ENCODE measurements at places on chromosomes 5 and 9. TPM values are rescaled to one million over a fixed set of nuclear protein-coding genes. Genes with fewer than 3 reads are reported as not detected.

DNA sequence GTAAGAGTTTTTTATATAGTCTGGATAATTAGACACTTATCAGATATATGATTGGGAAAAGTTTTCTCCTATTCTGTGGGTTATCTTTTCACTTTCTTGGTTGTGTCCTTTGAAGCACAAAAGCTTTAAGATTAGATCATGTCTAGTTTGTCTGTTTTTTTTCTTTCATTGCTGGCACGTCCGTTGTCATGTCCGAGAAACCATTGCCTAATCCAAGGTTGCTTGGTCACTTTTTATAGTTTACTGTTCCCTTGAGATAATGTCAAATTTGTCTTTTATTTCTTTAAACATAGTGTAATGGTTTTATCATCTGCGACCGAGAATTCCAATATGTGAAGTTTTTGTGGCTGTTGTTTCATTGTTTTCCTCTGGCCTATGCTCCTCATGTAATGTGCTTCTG is 28.8 kb downstream of the GARNL3 start:
- H3K36me3 ChIP-seq = no peaks in the 10 kb centered on the region
- H3K27me3 ChIP-seq = no peaks in the 10 kb centered on the region
- H3K27ac ChIP-seq = no peak overlapping the region
- no peak for DNase-seq

DNA sequence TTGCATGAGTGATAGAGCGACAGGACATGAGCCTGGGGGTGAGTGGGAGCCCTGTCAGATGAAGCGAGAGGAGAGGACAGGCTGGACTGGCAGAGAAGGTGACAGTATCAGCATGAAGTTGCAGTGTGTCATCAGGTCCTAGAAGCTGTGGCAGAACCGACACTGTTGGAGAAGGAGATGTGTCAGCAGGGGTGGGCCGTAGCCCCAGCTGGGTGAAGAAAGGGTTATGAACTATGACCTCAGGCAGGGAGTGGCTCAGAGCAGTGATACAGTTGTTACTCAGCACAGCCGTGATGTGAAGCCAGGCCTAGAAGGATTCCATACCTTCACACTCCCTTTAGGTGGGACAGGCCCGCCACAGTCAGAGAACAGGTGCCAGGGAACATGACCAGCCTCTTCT is 7.6 kb downstream of the PCYOX1L start:
- no peak for DNase-seq
- no peaks in the 10 kb centered on the region for H3K36me3 ChIP-seq
- H3K4me1 ChIP-seq = no peaks in the 10 kb centered on the region
- H3K27ac ChIP-seq = no peak overlapping the region
- H3K27me3 ChIP-seq = no peaks in the 10 kb centered on the region
- H3K4me3 ChIP-seq = no peak overlapping the region

The SLC6A7 gene
- polyA plus RNA-seq = 0.03 TPM

DNA sequence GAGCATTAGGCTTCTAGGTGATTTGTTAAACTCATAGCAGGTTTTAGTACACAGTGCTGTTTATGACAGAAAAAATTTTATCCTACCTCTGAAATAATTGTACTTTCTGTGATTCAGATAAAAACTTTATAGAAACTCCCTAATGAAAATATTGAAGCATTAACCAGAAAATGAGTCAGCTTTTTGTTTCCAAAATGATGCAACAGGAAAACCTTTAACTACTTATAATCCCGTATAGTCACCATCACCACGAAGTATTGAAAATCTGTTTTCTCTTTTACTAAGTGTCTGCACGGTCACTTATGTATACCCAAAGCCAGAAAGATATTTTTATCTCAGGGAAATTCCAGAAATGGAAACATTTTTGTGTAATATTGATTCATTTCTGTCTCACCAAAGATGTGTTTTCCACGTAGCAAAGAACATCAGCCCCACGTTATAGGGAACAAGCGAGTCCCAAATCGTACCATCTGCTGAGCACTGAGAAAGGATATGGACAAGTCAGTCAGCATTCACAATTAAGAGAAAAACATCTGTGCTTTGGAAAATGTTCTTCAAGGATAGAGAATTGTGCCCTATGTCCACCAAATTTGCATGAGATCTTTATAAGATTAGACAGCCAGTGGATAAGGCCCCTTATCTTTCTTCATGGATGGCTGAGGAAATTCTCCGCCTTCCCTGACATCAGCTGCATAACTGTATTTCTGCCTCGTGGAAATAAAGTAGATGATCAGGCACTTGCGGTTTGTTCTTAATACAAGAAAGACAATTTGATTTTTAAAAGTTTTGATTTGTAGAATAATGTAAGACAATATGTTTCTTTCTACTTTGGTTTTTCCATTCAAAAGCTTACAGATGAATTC is 41.9 kb downstream of the TNFAIP8 start:
- no peak overlapping the region for H3K4me3 ChIP-seq
- peaks cover 6% of the 10 kb centered on the region for H3K36me3 ChIP-seq
- no peaks in the 10 kb centered on the region for H3K27me3 ChIP-seq
- H3K27ac ChIP-seq = peak overlapping the region; percentile 54
- H3K4me1 ChIP-seq = peaks cover 70% of the 10 kb centered on the region
- DNase-seq = no peak

- DNase-seq = peak; percentile 76
- no peaks in the 10 kb centered on the region for H3K27me3 ChIP-seq
- peaks cover 100% of the 10 kb centered on the region for H3K36me3 ChIP-seq
- no peak overlapping the region for H3K4me3 ChIP-seq
- peaks cover 10% of the 10 kb centered on the region for H3K4me1 ChIP-seq
Measured at GRCh38 chr5:1474183-1474839, 29.1 kb upstream of the SLC6A3 start.

The SLC36A2 gene
- polyA plus RNA-seq = 0.02 TPM

DNA sequence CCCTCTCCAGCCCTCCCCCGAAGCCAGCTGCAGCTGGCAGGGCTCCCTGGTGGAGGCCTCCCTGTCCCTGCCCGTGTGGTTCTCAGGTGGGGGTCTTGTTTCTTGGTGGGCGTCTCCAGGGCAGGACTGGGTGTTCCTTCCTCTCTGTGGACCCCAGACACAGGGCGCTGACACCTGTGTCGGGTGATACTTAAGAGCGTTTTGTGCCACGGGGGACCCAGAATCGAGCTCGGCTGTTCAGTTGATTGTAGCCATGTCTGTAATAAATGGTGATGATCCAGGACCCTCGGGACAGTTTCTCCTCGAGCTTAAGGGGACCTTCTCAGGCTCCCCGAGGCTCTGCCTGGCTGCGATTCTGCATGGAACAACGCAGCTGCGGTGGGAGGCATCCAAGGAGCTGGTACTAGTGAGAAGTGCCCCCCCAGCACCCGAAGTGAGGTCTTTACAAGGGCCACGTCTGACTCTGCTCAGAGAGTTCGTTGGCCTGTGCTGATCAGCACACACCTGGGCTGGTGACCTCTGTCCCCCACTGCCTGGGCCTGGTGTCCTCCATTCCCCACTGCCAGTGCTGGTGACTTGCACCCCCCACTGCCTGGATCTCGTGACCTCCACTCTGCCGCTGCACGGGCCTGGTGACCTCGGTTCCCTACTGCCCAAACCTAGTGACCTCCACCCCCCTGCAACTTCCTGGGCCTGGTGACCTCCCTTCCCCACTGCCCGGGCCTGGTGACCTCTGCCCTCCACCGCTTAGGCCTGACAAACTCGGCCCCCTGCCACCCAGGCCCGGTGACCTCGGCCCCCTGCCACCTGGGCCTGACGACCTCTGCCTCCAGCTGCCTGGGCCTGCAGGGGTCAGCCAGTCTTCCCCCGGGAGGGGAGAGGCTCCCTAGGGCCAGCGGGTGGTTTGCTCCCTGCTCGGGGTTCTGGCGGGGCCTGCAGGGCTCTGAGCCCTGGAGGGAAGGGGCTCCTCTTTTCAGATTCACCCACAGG is 36.0 kb downstream of the NDUFS6 start:
- no peaks in the 10 kb centered on the region for H3K4me1 ChIP-seq
- no peaks in the 10 kb centered on the region for H3K36me3 ChIP-seq
- no peak overlapping the region for H3K4me3 ChIP-seq
- DNase-seq = peak; percentile 65
- H3K27ac ChIP-seq = no peak overlapping the region

The PCA3 gene
- polyA plus RNA-seq = not detected

The LPCAT1 gene
- 94.8 TPM for polyA plus RNA-seq

DNA sequence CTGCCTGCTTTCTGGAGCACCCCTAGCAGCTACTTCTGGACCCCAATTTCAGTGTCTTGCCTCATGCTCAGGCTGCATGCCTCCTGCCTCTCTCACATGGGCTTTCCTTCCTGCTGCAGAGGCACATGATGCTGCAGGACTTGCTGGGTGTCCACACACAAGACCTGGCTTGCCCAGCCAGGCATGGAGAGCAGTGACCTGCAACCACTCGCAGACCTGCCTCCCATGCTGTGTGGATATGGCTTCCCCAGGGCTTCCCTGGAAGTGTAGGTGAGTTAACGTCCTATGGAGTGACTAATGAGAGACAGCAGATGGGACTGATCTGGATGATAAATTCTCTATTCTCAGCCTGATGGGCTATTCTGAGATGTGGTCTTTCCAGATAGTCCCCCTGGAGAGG is 53.2 kb upstream of the SMIM32 start:
- H3K4me1 ChIP-seq = no peaks in the 10 kb centered on the region
- H3K4me3 ChIP-seq = no peak overlapping the region
- no peaks in the 10 kb centered on the region for H3K36me3 ChIP-seq
- no peak for DNase-seq

The SRA1 gene
- 42.1 TPM for polyA plus RNA-seq

GRCh38 chr5:132221781-132222648 is 5.6 kb downstream of the P4HA2 start:
- H3K4me3 ChIP-seq = no peak overlapping the region
- H3K27me3 ChIP-seq = peaks cover 8% of the 10 kb centered on the region
- H3K36me3 ChIP-seq = no peaks in the 10 kb centered on the region
- peaks cover 4% of the 10 kb centered on the region for H3K4me1 ChIP-seq
- no peak overlapping the region for H3K27ac ChIP-seq

The PCDHGA12 gene
- polyA plus RNA-seq = 0.54 TPM

GRCh38 chr9:130448035-130448624 is 3.4 kb downstream of the ASS1 start:
- no peak for DNase-seq
- H3K27ac ChIP-seq = no peak overlapping the region
- H3K4me1 ChIP-seq = peaks cover 34% of the 10 kb centered on the region
- no peaks in the 10 kb centered on the region for H3K27me3 ChIP-seq

DNA sequence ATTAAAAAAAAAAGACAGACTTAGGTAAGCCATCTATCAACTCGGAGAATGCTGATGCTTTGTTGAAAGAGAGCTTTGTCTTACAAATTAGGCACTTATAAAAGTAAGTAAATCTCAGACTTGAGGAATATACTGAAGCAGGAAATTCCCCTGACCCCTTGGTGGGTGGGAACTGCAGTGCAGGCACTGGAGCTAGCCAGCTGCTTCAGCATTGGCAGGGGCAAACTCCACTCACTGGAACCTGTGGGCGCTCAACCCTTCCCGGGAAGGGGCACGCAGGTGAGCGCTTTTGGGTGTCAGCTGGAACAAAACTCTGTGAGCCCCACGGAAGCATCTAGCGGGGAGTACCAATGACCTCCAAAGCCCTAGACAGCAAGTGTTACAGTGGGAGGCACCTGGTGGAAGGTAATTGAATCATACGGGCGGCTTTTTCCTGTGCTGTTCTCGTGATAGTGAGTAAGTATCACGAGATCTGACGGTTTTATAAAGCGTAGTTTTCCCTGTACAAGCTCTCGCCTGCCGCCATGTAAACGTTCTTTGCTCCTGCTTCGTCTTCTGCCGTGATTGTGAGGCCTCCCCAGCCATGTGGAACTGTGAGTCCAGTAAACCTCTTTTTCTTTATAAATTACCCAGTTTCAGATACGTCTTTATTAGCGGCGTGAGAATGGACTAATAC is 628.0 kb upstream of the CDH18 start:
- no peak overlapping the region for H3K27ac ChIP-seq
- H3K36me3 ChIP-seq = no peaks in the 10 kb centered on the region
- H3K27me3 ChIP-seq = no peaks in the 10 kb centered on the region
- no peak overlapping the region for H3K4me3 ChIP-seq
- no peak for DNase-seq
- no peaks in the 10 kb centered on the region for H3K4me1 ChIP-seq

DNA sequence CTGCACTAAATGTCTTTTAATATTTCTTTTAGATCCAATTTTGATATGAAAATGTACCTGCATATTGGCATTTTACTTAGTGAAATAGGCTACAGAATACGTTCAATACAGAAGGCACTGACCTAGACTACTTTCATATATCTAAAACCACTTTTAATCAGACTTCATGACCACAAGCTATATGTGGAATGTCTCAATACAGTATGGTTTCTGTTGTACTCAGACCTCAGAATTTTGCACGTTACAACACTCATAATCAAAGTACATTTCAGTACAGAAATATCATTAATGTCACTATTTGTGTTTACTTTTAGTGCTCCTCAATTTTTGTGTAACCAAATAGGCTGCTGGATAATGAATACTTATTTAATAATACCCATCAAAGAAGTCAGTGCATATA is 74.8 kb downstream of the MEF2C start:
- no peaks in the 10 kb centered on the region for H3K27me3 ChIP-seq
- H3K4me3 ChIP-seq = no peak overlapping the region
- H3K27ac ChIP-seq = no peak overlapping the region
- DNase-seq = no peak
- peaks cover 16% of the 10 kb centered on the region for H3K36me3 ChIP-seq
- peaks cover 28% of the 10 kb centered on the region for H3K4me1 ChIP-seq

DNA sequence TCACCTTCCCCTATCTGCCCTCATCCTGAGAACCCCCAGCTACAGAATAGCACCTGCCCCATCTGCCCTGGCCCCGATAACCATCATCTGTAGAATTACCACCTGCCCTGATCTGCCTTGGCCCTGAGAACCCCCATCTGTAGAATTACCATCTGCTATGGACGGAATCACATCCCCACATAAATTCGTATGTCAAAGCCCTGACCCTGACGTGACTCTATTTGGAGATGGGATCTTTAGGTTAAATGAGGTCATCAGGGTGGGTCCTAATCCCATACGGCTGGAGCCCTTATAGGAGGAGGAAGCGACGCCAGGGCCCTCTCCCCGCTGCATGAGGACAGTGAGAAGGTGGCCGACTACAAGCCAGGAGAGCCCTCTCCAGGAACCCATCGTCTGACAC is 32.6 kb downstream of the SARDH start:
- H3K36me3 ChIP-seq = no peaks in the 10 kb centered on the region
- DNase-seq = no peak
- H3K4me3 ChIP-seq = no peak overlapping the region

The C5orf34 gene
- polyA plus RNA-seq = 1.7 TPM

- no peaks in the 10 kb centered on the region for H3K36me3 ChIP-seq
- DNase-seq = no peak
- H3K27ac ChIP-seq = no peak overlapping the region
Measured at GRCh38 chr9:79559495-79560181, 12.1 kb upstream of the TLE4 start.
